ENCODE measurements at places on chromosomes 2 and 18. TPM values are rescaled to one million over a fixed set of nuclear protein-coding genes. Genes with fewer than 3 reads are reported as not detected.
A peak's percentile ranks its signal among the peaks of the same experiment; 100 is the strongest.

- H3K4me3 ChIP-seq = no peak overlapping the region
- H3K36me3 ChIP-seq = no peaks in the 10 kb centered on the region
- no peak overlapping the region for H3K27ac ChIP-seq
- no peak for DNase-seq
- H3K4me1 ChIP-seq = no peaks in the 10 kb centered on the region
These were observed 45.1 kb downstream of the ST6GAL2 start for GRCh38 chr2:106840818-106841217.

GRCh38 chr2:195038153-195038552 is 618.9 kb upstream of the SLC39A10 start:
- H3K27me3 ChIP-seq = no peaks in the 10 kb centered on the region
- H3K4me1 ChIP-seq = no peaks in the 10 kb centered on the region
- no peak overlapping the region for H3K27ac ChIP-seq
- DNase-seq = no peak
- H3K36me3 ChIP-seq = no peaks in the 10 kb centered on the region

CHRND gene
- total RNA-seq = not detected

DNA sequence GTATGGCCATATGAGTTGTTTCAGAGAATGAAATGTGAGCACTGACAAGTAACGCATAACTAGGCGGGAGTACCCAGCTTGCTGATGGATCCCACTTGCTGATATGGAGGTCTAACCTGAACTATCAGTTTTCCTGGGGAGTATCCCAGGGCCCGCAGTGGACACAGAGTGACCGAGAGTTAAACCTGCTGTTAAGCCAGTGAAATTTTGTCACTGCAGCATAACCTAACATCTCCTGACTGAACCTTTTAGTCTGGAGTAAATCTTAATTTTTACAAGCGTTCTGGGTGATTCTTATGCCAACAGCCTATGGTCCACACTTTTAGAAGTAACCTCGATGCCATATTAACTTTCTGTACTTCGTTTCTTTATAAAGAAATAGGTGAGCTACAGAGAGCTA is 54.4 kb downstream of the TGFA start:
- no peaks in the 10 kb centered on the region for H3K36me3 ChIP-seq
- no peak overlapping the region for H3K27ac ChIP-seq
- H3K4me1 ChIP-seq = peaks cover 2% of the 10 kb centered on the region
- no peaks in the 10 kb centered on the region for H3K27me3 ChIP-seq
- no peak for DNase-seq

DNA sequence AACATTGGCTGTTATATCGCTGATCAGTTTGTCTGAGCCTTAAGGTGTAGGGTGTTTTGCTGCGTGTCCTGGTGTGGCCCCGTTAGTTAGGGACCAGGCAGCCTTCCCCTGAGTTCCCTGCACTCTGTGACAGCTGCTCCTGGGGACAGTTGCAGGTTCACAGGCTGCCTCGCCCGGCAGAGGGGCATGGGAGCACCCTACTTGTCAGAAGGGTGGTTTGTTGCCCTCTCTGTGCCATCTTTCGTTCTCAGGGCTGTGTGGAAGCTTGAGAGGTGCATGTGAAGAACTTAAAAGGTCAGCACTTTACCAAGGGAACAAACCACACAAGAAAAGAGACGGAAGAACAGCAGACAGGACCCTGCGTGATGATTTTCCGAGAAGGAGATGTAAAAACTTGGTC is 159.6 kb downstream of the LDLRAD4 start:
- no peak for DNase-seq
- H3K27me3 ChIP-seq = no peaks in the 10 kb centered on the region
- no peaks in the 10 kb centered on the region for H3K4me1 ChIP-seq
- no peak overlapping the region for H3K27ac ChIP-seq
- H3K36me3 ChIP-seq = no peaks in the 10 kb centered on the region

DNA sequence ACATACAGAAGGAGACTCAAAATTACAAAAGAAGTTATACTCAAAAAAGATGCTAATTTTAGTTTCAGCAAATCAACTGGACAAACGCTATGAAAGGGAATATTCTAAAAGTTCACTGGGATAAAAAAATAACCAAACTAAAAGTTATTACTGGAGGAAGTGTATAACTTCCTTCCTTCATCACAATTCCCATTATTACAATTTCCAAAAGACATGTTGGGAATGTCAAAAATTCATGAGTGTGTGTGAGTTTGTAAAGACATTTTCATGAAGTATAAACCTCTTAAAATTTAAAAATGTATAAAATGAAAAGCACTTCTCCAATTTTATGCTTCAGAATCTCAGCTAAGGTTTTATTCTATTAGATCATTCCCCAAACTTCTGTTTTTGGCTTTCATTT is 67.8 kb downstream of the MERTK start:
- no peaks in the 10 kb centered on the region for H3K4me1 ChIP-seq
- no peak for DNase-seq
- no peaks in the 10 kb centered on the region for H3K36me3 ChIP-seq
- H3K27me3 ChIP-seq = no peaks in the 10 kb centered on the region
- no peak overlapping the region for H3K27ac ChIP-seq

GRCh38 chr2:235532307-235532706 is 38.5 kb downstream of the AGAP1 start:
- no peaks in the 10 kb centered on the region for H3K27me3 ChIP-seq
- H3K4me3 ChIP-seq = no peak overlapping the region
- no peak overlapping the region for H3K27ac ChIP-seq
- no peak for DNase-seq

DNA sequence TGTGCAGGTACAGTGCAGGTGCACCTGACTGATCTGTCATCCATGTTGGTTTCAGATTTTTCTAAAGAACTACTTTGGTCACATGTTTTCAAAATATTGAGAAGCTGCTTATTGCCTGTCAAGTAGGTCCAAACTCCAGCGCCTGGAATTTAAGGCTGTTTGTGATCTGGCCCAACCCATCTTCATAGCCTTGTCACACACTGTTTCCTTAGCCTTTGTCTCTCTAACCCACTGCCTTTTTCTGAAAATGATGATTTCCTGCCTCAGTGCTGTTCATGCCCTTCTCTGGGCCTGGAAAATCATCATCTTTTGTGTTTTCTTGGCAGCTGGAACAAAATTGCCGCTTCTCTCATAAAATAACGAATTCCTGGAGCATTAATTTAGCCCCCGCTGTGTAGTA is 7.2 kb downstream of the LIMS1 start:
- H3K36me3 ChIP-seq = peaks cover 12% of the 10 kb centered on the region
- no peak overlapping the region for H3K4me3 ChIP-seq
- no peak overlapping the region for H3K27ac ChIP-seq
- no peaks in the 10 kb centered on the region for H3K27me3 ChIP-seq
- H3K4me1 ChIP-seq = no peaks in the 10 kb centered on the region

GRCh38 chr2:46866770-46867246 is 48.8 kb downstream of the MCFD2 start:
- no peak overlapping the region for H3K27ac ChIP-seq
- H3K4me3 ChIP-seq = no peak overlapping the region
- H3K36me3 ChIP-seq = no peaks in the 10 kb centered on the region
- DNase-seq = no peak
- no peaks in the 10 kb centered on the region for H3K27me3 ChIP-seq

- peak overlapping the region; percentile 92 for H3K4me3 ChIP-seq
- H3K4me1 ChIP-seq = 0 out of 2 replicates have a peak, but pooled peaks cover 3% of the 10 kb centered on the region
These were observed 790 bp upstream of the ACAA2 start for GRCh38 chr18:49814147-49814499.

NEB gene
- total RNA-seq = 0.98 TPM

- H3K4me1 ChIP-seq = no peaks in the 10 kb centered on the region
- no peak for DNase-seq
- H3K27me3 ChIP-seq = no peaks in the 10 kb centered on the region
- H3K27ac ChIP-seq = no peak overlapping the region
- no peak overlapping the region for H3K4me3 ChIP-seq
These were observed 71.5 kb upstream of the GPC1 start for GRCh38 chr2:240363746-240364581.

- peaks cover 6% of the 10 kb centered on the region for H3K36me3 ChIP-seq
- H3K27ac ChIP-seq = no peak overlapping the region
- no peaks in the 10 kb centered on the region for H3K4me1 ChIP-seq
- no peak overlapping the region for H3K4me3 ChIP-seq
These were observed 78.7 kb downstream of the GRB14 start for GRCh38 chr2:164542581-164543021.

DNA sequence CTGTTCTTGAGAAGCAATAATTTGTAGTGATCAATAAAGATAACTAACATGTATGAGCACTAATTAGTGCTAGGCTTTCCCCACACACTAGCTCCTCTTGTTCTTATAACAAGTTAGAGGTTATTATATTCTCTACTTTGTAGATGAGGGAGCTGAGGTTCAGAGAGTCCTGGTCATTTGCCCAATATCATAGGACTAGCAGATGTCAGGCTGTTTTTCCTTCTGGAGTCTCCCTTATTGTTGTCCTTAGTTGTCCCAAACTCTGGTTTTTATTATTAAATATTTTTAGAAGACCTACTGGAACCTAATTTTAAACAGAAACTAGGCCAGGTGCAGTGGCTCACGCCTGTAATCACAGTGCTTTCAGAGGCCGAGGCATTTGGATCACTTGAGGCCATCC is 16.5 kb upstream of the TTC39C start:
- H3K27me3 ChIP-seq = no peaks in the 10 kb centered on the region
- no peak for DNase-seq
- no peak overlapping the region for H3K4me3 ChIP-seq
- no peak overlapping the region for H3K27ac ChIP-seq
- no peaks in the 10 kb centered on the region for H3K36me3 ChIP-seq

ALPG gene
- 1.4 TPM for total RNA-seq

DNA sequence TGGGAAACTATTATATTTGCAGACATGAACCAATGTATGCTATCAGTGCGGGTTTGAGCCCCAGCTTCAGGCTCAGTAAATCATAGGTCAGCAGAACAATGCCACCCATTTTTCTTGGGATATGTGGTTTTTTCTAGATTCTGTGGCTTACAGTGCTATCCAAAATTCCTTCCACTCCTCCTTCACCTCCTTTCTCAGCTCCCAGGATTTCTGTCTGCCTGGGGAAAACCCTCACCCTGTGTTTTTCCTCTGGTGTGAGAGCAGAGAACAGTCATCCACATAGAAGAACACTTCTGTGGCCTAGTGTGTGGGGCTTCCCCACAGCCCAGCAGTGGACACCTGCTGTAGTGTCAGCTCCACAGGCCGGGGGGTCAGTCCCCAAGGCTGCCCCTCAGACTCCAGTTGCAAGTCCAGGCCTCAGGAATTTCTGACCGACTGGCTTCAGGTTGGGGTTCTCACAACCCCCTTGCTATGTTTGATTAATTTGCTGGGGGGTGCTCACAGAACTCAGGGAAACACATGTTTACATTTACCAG is 238.2 kb downstream of the LDLRAD4 start:
- DNase-seq = peak; percentile 4
- no peaks in the 10 kb centered on the region for H3K27me3 ChIP-seq
- H3K27ac ChIP-seq = no peak overlapping the region
- H3K36me3 ChIP-seq = peaks cover 4% of the 10 kb centered on the region
- no peak overlapping the region for H3K4me3 ChIP-seq
- peaks cover 9% of the 10 kb centered on the region for H3K4me1 ChIP-seq

PRKD3 gene
- 63.8 TPM for total RNA-seq

GRCh38 chr18:5463390-5463789 is 80.4 kb downstream of the EPB41L3 start:
- no peak overlapping the region for H3K27ac ChIP-seq
- no peaks in the 10 kb centered on the region for H3K27me3 ChIP-seq
- H3K36me3 ChIP-seq = no peaks in the 10 kb centered on the region
- H3K4me1 ChIP-seq = no peaks in the 10 kb centered on the region

DNA sequence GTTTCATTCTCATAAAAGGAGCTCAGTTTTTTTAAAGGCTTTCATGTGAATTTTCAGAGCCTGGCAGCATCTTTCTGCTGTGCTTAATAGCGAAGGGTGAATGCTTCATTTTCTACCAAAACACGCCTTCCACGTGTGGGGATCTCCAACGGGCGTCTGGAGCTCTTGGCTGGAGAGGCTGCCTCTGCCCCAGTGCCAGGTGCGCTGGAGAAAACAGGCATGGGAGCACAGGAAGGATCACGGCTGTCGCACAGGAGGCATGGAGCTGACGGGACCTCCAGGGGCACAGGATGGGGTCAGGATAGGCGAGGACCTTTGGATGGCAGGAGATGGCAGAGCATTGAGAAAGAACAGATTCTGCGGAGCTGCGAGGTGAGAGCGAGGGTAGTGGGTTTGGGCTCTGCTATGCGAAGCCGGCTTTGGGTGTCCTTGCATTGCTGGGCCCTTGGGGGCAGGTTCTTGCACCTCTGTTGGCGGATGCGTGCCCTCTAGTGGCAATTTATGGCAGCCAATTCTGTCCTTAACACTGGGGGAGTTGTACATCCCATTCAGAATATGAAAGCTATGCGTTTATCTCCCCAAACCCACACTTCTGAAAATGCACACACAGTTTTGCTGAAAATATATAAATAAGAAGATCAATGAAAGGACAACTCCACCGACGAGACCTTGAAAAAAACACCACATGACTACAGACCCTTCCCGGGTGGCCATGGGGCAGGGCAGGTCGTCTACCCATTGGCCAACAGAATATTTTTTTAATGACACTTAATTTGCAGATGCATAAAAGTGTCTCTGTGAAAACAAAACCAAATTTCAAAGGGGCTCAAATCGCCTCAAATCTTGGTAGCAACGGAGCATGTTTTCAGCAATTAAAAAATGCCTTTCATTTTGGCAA is 90.4 kb upstream of the SLC35G4 start:
- peak overlapping the region; percentile 55 for H3K4me3 ChIP-seq
- DNase-seq = peak; percentile 86
- no peak overlapping the region for H3K27ac ChIP-seq
- H3K36me3 ChIP-seq = no peaks in the 10 kb centered on the region

GRCh38 chr2:16478434-16479210 is 187.0 kb downstream of the CYRIA start:
- H3K4me1 ChIP-seq = no peaks in the 10 kb centered on the region
- H3K36me3 ChIP-seq = no peaks in the 10 kb centered on the region
- H3K27ac ChIP-seq = no peak overlapping the region
- H3K27me3 ChIP-seq = no peaks in the 10 kb centered on the region
- no peak overlapping the region for H3K4me3 ChIP-seq

DNA sequence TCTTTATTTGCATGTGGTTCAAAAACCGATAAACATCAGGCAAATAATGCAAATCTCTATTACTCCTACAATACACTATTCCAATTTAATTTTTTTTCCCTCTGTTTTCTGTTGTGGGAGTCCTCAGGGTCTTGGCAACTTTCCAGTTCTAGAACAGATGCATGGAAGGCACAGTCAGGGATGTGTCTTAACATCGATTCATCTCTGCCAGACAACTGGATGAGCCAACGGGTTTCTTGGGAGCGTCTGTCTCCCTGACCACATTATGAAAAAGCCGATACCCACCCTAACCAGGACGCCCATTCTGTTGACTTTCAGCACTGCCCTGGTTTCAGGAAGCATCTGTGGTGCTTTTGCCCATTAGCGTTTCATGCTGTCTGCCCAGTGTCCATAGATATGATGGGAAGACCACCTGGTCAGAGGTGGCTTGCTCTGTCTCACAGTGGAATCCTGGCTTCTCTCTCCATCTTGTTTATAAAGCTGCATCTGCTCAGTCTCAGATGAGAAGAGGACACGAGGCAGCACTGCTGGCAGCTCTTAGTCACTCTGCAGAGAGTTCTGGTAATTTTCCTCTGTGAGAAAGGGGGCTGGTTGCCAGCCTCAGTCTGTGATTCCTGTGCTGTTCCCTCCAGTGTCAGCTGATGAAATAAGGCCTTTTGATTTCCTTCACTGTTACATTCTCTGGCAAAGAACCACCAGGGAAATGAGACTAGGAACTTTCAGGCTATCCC is 57.9 kb upstream of the KCNE4 start:
- no peak overlapping the region for H3K4me3 ChIP-seq
- peaks cover 26% of the 10 kb centered on the region for H3K36me3 ChIP-seq
- H3K27ac ChIP-seq = no peak overlapping the region
- no peak for DNase-seq

ST8SIA3 gene
- total RNA-seq = 2.3 TPM

PDCD1 gene
- 1.4 TPM for total RNA-seq

GRCh38 chr18:55252901-55253300 is 293.6 kb upstream of the CCDC68 start:
- peaks cover 34% of the 10 kb centered on the region for H3K36me3 ChIP-seq
- H3K27me3 ChIP-seq = no peaks in the 10 kb centered on the region
- no peak for DNase-seq
- H3K4me3 ChIP-seq = no peak overlapping the region
- peaks cover 8% of the 10 kb centered on the region for H3K4me1 ChIP-seq
- no peak overlapping the region for H3K27ac ChIP-seq

SERPINB7 gene
- total RNA-seq = not detected
